Hepatic stellate cell (primary cell): ENCODE measurements at places on chromosomes 12 and 14.

DNA sequence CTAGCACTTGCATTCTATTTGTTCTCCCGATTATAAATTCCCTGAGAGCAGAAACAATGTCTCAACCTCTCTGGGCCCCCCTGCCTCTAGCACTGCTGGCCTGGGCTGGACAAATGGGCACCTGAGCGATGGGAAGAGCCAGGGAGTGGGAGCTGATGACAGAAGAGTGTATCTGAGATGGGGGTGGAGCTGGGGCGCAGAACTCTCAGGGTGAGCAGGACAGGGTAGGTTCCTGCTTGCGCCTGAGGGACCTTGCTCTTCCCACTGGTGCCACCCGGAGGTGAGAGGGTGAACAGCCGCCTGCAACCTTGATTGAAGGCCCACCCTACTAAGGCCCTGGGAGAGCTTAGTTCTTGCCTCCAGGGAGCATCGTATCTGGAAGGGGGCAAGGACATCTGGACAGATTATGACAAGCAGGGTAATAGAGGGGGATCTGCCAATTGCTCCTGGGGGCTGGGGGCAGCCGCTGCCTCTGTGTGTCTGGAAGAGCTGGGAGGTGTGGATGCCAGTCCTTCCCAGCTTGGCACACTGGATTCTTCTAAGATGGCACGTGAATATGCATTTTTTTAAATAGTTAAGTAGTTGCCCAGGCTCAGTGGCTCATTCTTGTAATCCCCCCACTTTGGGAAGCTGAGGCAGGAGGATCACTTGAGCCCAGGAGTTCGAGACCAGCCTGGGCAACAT, 43.0 kb upstream of the TSPAN9 start:
- peak; percentile 86 for DNase-seq

DNA sequence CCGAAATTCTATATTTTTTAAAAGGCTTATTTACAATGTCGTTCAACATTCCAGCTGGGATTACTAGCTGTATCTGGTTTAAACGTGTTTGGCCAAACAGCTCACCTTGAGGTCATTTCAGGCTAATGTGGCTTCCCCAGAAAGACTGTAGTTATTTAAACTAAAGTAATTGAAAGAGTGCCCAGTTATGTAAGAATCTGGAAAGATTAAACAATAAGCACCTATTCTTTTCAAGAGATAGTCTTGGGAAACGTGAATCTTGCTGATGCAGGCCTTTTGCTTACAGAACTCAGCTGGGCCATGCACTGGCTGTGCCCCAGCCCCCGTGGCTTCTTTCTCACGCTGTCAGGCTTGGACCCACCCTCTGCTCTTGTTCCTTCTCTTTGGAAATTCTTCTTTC, 24.4 kb downstream of the GLRX5 start:
- no peak for DNase-seq

- peak; percentile 37 for DNase-seq
Measured at GRCh38 chr14:74239848-74240793, 872 bp downstream of the VSX2 start.

GRCh38 chr12:29146196-29146595, 2.9 kb upstream of the FAR2 start:
- DNase-seq, result no peak

DNA sequence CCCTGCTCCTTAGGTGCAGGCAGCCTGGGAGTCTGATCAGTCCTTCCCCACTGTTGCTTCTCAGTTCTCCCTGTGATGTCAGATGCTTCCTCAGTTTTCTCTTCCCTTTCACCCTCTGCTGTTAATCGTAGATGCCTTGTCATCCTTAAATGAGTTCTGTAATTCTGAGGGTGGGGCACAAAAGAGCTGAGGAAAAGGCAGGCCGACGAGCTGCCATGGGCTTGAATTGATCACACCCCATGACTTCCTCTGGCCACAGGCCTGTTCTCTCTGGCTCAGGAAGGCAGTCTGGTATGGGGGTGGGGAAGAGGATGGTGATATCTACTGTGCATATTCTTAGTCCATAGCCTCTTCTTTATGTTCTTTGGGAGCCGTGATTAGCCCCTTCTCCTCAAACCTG, 5.2 kb upstream of the AP1G2 start:
- no peak for DNase-seq

GRCh38 chr12:32025906-32026305, 66.7 kb downstream of the RESF1 start:
- DNase-seq, result no peak

DNA sequence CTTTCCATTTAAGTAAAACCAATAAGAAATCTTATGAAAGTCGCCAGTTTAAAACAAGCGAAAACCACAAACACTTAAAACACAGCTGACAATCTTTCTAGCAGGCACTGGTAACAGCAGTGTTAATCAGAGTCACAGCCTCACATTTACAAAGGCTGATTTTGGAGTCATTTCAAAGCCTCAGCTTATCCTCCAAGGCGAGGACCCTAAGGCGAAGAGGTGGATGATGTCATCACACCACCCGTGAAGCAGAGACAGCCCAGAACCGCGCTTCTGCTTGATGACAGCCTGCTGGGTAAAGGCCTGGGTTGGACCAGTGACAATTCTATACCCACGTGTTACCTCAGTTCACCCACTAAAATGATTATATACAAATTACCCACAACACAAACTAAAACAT, 10.1 kb downstream of the GOLGA3 start:
- no peak for DNase-seq

GRCh38 chr14:100027771-100028490, 37.3 kb upstream of the EVL start:
- DNase-seq, result no peak

GRCh38 chr14:99854831-99855230, 61.6 kb downstream of the EML1 start:
- DNase-seq, result no peak

GRCh38 chr14:51677738-51678137, 26.0 kb downstream of the FRMD6 start:
- DNase-seq, result no peak

DNA sequence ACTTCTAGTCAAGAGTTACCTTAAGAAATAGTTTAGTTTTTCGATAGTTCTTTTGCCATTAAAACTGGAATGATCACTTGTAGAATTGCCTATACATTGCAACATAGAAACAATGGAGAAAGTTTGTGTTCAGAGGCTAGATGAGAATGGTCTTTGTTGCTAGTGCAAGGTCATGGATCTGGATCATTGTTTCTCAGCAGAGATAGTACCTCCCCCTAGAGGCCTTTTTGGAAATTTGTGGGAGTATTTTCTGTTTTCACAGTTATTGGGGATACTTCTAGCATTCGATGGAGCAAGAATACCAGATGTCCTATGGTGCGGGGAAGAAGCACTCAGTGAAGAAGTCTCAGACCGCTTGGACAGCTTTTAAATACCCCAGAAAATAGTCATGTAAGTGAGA, 138.8 kb upstream of the HMGA2 start:
- no peak for DNase-seq

GRCh38 chr12:115135800-115136211, 451.8 kb upstream of the TBX3 start:
- DNase-seq, result peak; percentile 71

- DNase-seq, result no peak
Measured at GRCh38 chr14:73770977-73771847, 57.0 kb upstream of the PNMA1 start.

- DNase-seq, result no peak
Measured at GRCh38 chr14:39740454-39740853, 308.2 kb upstream of the FBXO33 start.

- DNase-seq, result no peak
Measured at GRCh38 chr14:50756300-50756699, 74.7 kb downstream of the NIN start.

- no peak for DNase-seq
Measured at GRCh38 chr14:57136669-57137328, 131.9 kb downstream of the EXOC5 start.
